LoVo (cell line): ENCODE measurements at places on chromosomes 11 and 22.

GRCh38 chr11:12915093-12915492, 94.0 kb upstream of the RASSF10 start:
- no peak for DNase-seq

- no peak for DNase-seq
These were observed 4.4 kb upstream of the CNTF start for GRCh38 chr11:58617976-58618557.

- no peak for DNase-seq
These were observed 189.3 kb upstream of the NECTIN1 start for GRCh38 chr11:119918347-119918746.

GRCh38 chr11:118152552-118153471, at the start of gene SCN4B:
Gene SCN4B, minus strand, starts transcription at chr11:118152823. Its CDS starts 150 bp downstream, at chr11:118152673.
- peak; percentile 39 for DNase-seq

- DNase-seq: no peak
These were observed 34.9 kb upstream of the ACER3 start for GRCh38 chr11:76825726-76826396.

DNA sequence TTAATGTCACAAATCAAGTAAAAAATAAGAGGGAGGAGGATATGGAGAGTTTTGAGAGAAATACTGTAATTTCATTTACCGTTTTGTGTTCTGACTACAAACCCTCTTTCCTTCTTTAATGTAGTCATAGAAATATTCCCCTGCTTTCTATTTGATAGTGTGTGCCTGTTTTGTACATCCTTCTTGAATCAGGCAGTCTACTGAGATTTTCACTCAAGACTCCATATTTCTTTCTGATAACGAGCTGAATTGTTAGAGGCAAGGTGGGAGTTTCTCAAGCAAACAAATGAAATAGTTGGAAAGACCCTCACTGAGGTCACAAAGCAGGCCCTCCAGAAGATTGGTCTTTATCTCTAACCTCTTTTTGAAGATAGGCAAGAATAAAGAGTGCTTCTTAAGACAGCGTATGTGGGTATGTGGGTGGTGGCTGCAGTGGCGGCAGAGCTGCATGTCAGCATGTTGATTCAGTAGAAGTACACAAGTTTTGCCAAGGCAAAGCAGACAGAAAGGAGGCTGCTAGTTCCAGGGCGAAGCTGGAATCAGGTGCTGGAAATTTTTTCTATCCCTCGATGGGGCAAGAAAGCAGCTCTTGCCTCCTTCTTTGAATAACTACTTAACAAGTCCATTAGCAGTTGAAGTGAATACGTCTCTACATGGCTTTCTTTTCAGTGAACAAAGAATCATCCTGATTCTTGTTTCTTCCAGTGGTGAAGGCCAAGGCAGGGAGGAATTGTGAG, 164.2 kb downstream of the FAM76B start:
- no peak for DNase-seq
